Esophagus squamous epithelium (tissue), 5 donors: ENCODE measurements at places on chromosomes 7 and 10.

GRCh38 chr7:152527610-152528032 lies 91.8 kb upstream of the KMT2C start:
- DNase-seq: no peak

DNA sequence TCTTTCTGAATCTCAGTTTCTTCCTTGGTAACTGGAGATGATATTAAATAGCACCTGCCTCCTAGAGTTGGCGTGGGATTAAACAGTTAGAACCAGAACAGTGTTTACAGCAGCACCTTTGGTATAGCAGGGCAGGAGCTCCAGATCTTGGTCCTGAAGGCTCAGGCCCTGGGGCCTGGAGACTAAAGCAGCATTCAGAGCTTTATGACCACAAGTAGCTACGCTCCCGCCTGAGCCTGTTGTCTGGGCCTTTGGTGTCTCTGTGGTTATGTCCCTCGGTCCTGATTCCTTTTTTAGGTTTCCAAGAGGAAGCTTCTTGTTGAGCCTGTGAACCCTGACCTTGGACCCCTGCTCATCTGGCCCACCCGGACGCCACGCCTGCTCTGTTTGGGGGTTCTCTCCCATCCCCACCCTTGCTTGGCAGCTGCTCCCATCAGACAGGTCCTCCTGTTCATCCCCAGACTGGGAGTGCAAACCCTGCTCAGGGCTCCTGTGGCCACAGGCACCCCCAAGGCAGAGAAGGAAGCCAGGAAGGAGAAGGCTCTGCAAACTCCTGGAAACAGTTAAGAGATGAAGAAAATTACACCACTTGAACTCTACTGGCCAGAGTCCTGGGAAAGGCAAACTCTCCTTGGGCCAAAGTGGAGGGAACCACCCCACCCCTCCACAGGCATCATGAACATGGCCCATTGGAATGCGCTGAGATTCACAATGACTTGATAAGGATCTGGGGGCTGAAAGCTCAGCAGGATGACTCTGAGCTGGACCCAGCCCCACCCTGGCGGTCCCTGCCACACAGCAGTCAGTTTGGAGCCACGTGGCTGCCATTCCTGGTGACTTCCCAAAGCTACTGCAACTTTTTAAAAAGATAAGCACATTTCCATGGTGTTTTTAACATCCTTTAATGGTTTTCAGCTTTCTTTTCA lies 50.1 kb upstream of the TMEM72 start:
- DNase-seq: no peak

- DNase-seq: no peak
These were observed 84.1 kb upstream of the INHBA start for GRCh38 chr7:41786944-41787343.

DNA sequence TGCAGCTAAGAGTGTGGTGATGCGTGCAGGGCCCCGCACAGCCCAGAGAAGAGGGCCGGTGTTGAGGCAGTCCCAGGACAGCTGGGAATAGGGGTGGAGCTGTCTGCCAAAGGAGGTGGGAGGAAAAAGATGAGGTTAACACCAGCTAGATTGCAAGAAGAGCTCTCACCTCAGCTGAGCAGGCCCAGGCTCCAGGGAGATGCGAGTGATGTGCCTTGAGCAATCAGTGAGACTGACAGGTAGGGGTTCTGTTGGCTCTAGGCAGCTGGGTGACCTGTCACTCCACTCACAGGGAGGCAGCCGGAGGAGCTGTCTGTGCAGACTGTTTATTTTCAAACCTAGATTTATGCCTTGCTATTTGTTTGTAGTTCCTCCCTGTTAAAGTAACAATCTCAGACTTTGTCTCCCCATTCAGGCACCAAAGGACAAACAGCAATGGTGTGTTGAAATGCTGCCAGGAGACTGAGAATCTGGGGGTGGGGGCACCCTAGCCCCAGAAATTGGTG lies 205.1 kb upstream of the CXCL12 start:
- DNase-seq: no peak

DNA sequence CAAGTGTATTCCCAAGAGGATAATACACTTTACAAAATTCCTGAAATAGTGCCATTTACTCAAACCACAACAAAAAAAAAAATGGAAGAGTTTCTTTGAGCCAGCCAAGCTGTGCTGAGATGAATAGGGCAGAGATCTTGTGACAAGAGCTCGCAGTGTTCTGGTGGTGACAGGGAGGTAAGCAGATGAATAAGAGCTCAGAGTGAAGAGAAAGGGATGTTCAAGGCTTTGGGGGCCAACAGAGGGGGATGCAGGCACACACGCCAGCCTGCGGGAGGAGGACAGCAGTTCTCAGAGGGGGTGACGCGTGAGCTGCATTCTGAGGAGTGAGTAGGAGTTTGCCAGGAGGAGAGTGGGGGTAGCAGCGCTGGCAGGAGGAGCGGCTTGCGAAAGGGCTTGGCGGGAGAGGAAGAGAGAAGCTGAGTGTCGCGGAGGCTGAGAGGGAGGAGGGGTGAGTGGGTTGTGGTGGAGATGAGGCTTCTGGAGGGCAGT lies 194.4 kb upstream of the IMMP2L start:
- no peak for DNase-seq

DNA sequence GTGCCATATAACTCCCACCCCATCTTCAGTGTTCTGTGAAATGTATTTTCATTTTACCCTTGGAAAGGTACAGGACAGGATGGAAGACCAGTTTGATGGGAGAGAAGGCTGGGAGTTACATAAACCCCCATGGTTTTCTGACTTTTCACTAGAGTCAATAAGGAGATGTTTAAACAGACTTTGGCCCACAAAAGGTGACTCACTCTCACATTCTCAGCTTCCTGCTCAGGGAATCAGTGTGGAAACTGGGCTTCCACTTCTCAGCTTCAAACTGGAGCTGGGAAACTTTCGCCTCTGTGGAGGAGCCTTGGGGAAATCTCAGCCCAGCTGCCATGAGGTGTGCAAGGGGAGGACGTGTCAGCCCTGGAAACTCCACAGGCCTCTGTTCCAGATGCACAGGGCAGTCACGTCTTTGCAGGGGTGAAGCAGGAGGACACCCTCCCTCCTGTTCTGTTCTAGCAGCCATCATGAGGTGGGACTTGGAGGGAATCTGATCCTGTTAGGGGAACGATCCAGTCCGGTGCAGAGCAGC lies 560.5 kb upstream of the GALNT17 start:
- DNase-seq: no peak

DNA sequence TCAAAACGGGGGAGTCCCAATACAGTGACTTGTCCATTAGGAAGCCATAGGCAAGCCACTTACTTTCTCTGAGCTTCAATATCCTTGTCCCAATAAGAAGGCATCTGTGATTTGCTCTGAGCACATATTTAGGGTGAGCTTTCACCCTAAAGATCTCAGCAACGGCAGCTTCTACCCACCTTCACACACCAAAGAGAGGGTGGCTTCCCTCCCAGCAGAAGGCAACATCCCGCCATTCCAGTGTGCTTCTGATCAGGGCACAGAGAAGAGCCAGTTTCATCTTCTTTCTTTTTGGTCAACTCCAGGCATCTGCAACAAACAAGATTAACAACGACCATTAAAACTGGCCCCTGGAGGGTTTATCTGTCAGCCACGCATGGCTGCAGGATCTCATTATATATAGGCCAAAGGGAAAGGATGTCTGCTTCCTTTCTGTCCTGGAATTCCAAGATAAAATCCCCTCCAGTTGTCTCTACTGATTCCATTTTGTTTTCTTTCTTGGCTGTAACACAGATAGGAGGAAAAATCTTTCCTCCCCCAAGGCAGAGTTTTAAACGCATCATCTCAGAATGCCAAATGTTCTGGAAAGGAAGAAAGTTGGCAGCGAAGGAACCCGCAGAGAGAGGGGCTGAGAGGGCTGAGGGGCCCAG lies 491 bp upstream of the SH2D4B start:
- DNase-seq: no peak

GRCh38 chr10:43155741-43156140 lies 17.5 kb downstream of the CSGALNACT2 start:
- DNase-seq: no peak

- DNase-seq: no peak
These were observed 10.9 kb upstream of the KCNMA1 start for GRCh38 chr10:77648472-77648871.

DNA sequence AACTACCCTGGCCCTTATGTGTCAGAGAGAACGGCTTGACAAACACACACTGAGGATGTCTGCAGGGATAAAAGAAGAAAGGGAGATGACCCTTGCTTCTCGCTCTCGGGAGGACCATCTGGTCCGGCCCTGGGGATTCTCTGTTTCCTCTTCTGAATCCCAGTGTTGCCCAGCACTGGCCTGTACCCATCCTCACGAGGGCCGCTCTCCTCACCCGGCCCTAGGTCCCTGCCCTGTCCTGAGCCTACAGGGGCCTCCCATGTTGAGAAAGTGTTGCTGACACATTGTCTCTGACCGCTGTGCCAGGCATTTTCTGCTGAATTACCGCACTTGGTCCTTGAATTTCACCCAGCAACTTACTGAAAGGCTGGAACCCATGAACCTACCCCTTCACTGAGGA lies 171.9 kb upstream of the LANCL2 start:
- DNase-seq: no peak

GRCh38 chr7:8465338-8465737 lies 31.9 kb downstream of the NXPH1 start:
- no peak for DNase-seq

GRCh38 chr10:82210331-82210730 lies 335.3 kb downstream of the NRG3 start:
- DNase-seq: no peak

GRCh38 chr10:35486297-35486990 lies 118.7 kb upstream of the GJD4 start:
- DNase-seq: no peak

DNA sequence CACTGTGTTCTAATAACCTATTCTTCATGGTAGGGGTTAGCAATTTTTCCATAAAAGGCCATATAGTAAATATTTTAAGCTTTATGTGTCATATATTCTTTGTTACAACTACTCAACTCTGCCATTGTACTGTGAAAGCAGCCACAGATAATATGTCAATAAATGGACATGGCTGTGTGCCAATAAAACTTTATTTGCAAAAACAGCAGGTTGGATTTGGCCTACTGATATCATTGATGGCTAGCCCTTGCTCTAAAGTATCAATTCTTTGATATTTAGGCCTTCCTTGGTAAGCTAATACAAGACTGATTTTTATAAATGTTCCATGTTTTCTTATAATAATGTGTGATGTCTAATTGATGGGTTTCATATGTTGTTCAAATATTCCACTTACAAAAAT lies 77.2 kb upstream of the OPALIN start:
- DNase-seq: no peak

DNA sequence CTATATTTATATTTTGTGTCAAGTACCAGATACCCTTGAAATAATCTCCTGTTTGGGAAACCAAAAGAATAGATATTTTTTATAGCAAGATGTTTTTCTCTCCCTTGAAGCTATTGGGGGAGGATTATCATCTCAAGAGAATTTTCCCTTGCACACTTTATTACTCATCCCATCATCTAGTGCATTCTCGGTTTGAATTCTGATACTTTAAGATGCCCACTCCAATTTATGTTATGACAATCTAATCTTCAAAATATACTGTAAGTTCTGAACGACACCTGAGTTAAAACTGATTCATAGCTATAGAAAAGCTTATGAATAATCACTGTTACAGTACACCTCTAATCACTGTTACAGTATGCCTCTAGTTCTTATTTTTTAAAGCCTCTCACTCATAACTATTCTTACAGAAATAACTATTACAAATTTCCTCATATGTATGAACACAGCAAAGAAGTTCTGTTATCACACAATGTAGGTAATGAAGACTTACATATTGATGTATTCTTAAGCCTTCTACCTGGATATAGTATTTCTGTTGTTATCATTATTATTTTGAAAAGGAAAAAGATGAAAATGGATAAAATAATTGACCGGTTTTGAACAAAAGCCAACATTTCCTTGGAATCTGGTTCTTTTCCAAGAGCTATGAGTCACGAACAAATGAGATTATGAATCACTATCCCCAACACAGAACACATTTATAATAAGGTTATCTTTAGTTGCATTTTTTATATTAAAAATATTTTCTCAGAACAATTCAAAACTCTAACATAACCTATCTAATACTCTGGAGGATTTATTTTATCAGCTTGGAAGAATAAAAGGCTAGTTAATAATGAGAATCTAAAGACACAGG lies 72.3 kb upstream of the FAM13C start:
- no peak for DNase-seq

- no peak for DNase-seq
These were observed 150.7 kb upstream of the PRR15 start for GRCh38 chr7:29412912-29413311.

DNA sequence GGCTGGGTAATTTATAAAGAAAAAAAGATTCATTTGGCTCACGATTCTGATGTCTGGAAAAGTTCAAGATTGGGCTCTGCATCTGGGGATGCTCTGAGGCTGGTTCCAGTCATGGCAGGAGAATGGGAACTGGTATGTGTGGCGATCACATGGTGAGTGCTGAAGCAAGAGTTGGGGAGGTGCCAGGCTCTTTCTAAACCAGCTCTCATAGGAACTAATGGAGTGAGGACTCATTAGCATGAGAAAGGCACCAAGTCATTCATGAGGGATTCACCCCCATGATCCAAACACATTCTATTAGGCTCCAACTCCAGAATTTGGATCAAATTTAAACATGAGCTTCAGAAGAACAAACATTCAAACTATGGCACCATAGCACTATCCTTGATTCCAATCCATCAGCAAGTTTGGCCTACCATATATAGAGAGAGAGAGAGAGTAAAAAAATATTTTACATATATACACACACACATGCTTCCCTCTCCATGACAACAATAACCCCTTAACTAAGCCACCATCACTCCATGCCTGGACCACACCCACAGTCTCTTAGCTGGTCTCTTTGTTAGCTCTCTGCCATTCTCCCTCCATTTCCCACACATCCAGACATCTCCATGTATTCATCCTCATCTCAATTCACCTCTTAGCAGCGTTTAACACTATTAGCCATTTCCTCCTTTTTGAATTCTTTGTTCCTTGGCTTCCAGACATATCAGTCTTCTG lies 57.9 kb downstream of the NPY start:
- DNase-seq: no peak

DNA sequence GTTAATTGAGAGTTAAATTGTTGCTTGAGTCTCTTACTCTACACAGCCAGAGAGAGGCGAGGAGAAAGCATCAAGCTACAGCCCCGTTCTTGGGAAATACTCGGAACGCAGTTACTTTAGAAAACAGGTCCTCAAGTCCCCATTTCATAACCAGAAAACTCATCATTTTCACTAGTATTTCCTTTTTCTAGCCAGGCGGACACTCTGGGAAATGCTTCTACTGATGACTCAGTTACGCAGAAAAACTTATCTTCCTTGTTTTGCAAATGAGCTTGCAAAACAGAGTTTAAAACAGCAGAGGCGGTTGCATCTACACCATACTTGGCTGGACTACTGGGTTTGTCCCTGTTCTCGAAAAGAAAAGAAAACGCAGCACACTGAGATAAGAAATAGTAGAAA lies 111.4 kb upstream of the FGFR2 start:
- DNase-seq: no peak

- no peak for DNase-seq
These were observed 9.3 kb downstream of the TCAF1 start for GRCh38 chr7:143892527-143893300.

GRCh38 chr10:25504306-25504705 lies 329.5 kb downstream of the GPR158 start:
- no peak for DNase-seq
